Aorta (tissue), 5 donors: ENCODE measurements at places on chromosomes 1 and 21. TPM values are rescaled to one million over a fixed set of nuclear protein-coding genes. Genes with fewer than 3 reads are reported as not detected.

DNA sequence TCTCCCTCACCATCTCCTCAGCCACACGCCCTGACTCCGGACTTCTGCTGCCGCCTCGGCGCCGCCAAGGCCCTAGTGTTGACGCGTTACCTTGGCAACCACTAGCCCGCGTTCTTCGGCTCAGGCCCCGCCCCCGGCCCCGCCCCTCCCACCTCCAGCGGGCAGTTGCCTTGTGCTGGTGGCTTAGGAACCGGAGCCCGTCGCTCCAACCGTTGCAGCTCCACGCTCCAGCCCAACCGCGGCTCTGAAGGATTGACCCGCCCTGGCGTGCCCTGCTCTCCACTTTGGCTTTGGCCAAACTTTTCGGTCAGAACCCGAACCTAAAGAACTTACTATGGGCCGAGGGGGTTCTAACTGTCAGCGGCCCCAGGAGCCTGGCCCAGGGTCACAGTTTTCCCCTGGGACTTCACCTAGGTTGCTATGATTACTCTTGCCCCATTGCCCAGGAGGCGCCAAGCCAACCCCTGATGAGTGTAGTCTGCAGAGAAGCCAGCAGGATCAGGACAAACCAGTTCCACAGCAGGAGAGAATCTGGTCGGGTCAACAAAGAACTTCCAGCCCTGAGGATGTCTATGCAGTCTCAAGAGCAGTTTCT lies at the start of gene CFAP45:
Gene CFAP45, minus strand, starts transcription at position 80 of the 595 bp plus-strand sequence. Its CDS starts 67 bp downstream, at position 13.
- DNase-seq = peak; percentile 95

DNA sequence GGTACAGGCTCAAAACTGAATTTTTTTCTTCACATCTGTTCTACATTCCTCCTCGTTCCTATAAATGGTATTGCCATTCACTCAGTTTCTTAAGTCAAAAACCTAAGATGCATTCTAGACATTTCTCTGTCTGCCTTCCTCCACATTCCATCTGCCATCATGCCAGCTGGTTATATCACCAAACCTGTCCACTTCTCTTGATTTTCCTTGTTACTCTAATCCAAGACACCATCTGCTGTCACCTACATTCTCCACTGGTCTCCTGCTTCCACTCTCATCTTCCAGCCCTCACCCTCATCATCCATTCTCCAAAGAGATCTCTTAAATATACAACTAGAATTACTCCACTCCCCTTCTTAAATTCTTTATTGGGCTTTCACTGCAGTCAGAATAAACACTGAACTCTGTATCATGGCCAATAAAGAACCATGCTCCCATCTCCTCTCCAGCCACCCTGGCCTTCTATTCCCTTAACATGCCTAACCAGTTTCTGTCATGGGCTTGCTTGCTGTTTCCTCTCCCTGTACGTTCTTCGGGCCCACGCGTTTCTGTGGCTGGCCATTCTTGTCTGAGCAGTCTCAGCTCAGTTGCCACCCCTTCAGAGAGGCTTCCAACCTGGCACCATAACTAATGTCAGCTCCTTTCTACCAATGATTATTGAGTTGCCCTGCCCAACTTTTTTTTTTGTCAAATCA lies 278.3 kb downstream of the ST6GALNAC3 start:
- DNase-seq = no peak

Gene HTR6
- not detected for total RNA-seq

DNA sequence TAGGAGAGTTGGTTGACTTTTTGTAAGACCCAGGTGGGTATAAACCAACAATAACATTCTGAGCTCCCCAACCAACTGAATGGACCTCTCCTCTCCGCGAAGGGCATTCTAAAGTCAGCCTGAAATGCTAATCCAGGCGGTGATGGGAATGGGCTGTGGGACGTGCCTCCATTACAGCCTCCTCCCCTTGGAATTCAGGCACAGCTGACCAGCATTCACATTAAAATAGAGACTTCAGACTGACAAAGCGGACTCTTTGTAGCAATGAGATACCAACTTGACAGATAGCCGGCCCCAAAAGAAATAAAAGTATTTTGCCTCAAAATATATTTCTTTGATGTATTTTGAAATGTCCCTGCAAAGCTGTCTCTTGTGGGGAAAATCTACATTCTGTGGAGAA lies 101.7 kb downstream of the KIF26B start:
- DNase-seq = no peak

GRCh38 chr21:25608044-25608737 lies 910 bp upstream of the MRPL39 start:
- peak; percentile 88 for DNase-seq

Gene SYTL1
- 3.7 TPM for total RNA-seq

DNA sequence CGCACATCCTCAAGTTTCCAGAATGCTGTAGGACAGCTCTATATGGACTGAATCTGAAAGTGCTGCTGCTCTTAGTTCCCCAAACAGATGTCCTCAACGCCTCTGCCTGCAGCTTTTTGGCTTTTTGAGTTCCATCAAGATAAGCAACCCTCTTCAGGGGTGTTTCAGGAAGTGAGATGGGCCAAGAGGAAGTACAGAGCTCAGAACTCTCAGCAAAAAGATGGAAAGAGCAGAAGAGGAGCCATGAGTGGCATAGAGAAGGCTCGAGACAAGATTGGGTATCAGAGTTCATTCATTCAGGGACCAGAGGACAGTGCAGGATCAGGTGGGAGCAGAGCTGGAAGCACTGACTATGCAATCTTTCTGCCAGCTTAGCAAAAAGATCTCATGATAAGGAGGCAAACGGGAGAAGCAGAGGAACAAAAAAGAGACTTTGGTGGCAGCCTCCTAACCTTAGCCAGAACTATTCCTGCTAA lies at the start of the genes ADORA3 and TMIGD3:
Gene ADORA3, minus strand, starts transcription at position 49 of the 476 bp plus-strand sequence. CDS start 279 bp downstream, outside the sequence.
Gene TMIGD3, minus strand, starts transcription at position 49 of the 476 bp plus-strand sequence. CDS start 279 bp downstream, outside the sequence.
- no peak for DNase-seq

DNA sequence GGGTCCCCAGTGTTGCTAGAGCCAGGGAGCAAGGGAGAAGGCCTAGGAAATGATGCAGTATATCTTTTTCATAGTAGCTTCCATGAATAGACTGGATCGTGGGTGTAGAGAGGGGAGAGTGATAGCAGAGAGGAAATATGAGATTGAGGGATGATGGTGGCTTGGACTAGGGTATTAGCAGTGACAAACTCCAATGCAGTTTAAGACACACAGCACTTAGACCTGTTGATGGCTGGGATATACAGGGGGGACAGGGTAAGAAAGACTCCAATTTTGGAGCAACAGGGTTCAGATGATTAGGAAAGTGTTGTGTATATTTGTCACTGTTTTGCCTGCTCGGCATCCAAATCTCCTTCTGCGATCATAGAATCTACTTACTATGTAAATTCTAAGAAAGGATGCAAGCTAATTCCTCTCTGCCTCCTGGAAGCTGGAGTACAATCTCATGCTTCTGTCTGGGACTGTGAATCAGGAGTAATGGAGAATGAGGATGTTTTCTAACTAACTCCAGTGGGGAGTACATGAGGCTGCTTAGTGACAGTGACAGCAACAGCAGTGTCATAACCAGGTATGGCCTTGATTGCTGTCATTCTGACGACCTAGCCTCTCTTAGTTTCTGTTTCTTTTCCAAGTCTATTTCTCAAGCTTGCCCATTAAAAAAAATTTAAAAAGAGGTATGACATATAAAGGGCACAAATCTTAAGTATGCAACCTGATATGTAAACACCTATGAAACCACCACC lies 47.5 kb downstream of the SYDE2 start:
- DNase-seq = no peak

DNA sequence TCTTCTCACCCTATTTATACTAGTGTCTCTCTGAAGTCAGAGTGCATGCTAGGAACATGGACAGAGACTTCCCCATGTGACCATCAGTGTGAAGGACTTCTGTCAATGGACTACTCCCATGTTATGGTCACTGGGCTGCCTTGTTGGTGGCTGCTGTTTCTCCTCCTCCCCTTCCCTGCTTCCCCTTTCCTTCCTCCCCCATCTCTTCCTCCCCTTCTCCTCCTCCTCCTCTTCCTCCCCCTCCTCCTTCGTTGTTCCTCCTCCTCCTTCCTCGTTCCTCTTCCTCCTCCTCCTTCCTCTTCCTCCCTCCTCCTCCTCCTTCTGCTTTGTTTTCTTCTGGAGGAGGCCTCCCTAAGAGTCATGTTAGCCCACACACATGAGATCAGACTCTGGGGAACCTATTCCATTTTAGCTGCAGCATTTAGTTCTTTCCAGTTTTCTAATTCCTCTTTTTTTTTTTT lies 35.8 kb downstream of the IER5 start:
- no peak for DNase-seq

- no peak for DNase-seq
Observed at GRCh38 chr1:151953409-151954094, 40.1 kb downstream of the S100A10 start.
